ENCODE measurements at places on chromosomes 7 and 10.

- DNase-seq: no peak
Measured at GRCh38 chr10:101766753-101767599, 8.9 kb downstream of the FGF8 start.

DNA sequence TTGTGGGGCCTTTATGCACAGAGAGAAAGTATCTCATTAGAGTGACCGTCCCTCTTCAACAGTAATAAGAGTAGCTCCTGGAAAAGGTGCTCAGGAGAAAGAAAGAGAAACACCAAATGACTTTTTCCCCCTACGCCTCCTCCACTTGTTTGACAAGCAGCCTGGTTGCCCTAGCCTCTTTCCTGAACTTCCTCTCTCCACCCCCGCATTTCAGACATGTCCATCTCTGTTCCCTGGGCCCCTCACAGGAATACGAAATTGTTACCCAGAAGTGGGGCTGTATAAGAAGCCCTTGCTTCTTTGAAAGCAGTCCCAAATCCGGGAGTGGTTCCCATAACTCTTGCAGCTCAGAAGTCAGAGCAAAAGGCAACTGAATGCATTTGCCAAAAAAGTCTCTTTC lies 119.6 kb upstream of the ADO start:
- DNase-seq: no peak

GRCh38 chr7:15167912-15168311 lies 265.4 kb upstream of the DGKB start:
- no peak for DNase-seq

DNA sequence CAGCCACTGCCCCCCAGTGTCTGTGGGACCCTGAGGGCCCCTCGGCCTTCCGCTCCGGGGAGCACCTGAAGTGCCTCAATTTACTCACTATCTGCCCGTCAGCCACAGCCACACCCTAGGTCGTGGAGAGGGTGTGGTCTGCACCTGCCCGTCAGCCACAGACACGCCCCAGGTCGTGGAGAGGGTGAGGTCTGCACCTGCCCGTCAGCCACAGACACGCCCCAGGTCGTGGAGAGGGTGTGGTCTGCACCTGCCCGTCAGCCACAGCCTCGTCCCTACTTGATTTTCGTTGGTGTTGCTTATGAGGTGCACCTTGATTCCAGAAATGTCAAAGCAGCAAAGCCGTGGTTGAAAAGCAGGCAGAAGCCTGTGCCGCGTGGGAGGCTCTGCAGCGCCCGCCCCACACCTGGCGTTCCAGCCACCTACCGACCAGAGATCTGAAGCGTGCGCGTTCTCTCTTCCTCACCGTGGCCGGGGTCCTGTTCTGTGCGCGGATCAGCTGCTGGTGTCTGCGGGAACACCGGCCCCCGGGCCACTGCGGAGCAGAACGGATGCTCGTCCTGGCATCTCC lies 101.6 kb downstream of the DYNC2I1 start:
- no peak for DNase-seq

- DNase-seq: no peak
Measured at GRCh38 chr7:134710854-134711624, 64.4 kb downstream of the BPGM start.

DNA sequence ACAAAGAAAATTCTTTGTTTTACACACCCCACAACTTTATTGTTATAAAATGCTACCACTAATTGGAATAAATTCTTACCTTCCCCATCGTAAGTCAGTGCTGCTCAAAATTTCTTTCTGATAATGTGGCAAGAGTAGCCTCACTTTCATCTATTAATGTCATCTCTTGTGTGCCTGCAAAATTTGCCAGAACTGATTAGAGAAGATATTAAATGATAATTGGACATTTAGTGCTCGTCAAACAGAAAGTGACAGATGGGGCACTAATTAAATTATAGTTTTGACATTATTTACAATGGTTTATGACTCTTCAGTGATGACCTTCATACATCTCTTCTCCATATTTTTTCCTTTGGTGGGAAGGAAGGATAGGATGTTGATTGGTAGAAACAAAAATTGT lies 690.9 kb downstream of the NXPH1 start:
- no peak for DNase-seq

GRCh38 chr10:19194866-19195265 lies 146.3 kb downstream of the MALRD1 start:
- no peak for DNase-seq

- peak; percentile 54 for DNase-seq
Measured at GRCh38 chr7:73669288-73669701, 1.7 kb downstream of the VPS37D start.

GRCh38 chr7:147170341-147171012 lies 1053.9 kb downstream of the CNTNAP2 start:
- DNase-seq: no peak

- DNase-seq: no peak
Measured at GRCh38 chr10:114081911-114082583, 38.4 kb downstream of the ADRB1 start.

DNA sequence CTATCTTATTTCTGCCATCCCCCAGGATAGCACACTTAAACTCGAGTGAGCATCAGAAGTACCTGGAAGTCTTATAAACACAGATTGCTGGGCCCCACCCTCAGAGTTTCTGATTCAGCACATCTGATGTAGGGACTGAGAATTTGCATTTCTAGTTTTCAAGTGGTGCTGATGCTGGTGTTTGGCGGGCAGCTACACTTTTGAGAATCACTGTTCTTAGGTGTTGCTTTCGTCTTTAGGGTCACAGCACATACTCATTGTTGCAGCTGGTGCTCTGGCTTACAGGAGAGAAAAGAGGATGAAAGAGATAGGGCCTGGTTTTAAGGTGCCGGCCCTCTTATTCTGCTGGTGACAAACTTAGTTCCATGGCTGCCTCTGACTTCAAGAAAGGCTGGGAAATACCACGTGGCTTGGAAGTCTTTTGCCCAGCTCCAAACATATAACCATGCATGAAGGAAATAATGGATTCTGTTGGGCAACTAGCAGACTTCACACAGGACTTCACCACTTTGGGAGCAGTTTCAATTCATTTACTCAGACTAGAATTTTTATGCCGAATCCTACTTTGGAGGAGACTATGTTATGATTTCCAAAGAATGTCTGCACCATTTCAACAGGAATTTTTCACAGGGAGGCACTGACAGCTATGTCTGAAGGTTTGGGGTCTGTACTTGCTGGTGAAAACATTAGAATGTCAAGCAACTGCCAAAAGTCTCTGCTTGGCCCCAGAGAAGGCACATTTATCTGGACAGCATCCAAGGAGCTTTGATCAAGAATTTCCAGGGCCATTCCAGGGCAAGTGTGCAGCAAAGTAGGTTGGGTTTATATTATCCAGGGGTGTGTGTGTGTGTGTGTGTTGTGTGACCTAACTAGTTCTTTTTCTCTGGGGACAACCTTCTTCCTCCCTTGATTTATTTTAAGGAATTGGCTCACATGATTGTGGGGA lies 6.9 kb upstream of the MINDY4 start:
- no peak for DNase-seq

DNA sequence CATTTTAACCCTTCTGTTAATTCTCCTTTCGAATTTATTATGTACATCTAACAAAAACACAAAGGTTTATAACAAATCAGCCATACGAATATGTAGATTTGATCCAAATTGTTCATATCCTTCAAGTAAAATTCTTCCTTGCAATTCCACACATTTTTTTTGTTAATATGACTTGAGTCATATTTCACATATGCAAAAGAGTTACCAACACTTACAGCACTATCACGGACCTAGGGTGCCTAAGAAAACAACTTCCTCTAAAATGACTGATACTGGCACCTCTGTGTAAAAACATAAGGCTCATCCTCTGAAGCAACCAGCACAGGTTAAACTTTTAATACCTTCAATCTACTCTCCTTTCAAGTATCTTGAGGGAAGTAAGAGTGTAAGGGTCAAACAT lies 451.8 kb downstream of the SEMA3D start:
- no peak for DNase-seq

Measured in psoas muscle (tissue), 8 donors.